ENCODE measurements at places on chromosomes 12 and 14. TPM values are rescaled to one million over a fixed set of nuclear protein-coding genes. Genes with fewer than 3 reads are reported as not detected.

The PIANP gene
- 1.1 TPM for total RNA-seq

- no peak for DNase-seq
These were observed 48.9 kb upstream of the FOS start for GRCh38 chr14:75229661-75230139.

DNA sequence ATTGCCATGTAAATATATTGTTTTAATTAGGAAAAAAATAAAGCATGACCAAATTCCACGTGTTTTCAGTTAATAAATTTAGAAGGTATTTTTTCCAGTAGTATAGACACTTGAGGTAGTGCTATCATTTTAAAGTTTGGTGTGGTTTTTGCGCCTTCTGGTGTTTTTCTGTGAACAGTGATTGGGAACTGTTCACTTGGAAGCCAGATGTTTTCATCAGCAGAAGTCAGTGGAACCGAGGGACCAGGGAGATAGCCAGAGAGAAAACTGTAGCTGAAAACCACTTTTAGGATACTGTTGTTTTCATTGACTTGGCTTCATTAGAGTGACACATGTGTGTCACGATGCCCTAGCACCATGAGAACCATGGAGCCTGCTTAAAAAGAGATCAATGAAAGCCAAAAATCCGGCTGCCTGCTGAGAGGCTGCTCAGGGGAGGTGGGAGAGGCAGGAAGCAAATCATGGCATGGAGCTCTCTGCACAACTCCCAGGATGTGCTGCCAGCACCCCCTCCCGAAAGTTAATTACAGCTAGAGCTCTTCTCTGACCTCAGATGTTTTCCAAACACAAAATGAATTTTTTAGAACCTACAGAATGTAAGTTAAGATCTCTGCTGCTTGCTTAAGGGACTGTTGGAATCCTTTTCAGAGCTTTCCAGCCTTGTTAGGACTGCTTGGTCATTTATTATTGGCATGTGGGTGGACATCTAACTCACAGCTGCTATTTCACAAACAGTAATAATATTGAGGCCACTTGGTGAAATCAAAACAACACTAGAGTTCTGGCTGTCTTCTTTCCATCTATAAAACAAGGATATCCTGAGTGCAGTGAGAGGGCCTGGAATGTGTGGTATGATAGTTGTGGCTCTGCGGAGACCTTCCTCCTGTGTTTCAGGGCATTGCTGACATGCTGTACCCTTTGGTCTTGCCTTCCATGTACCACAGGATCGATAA lies 192.3 kb downstream of the ANO4 start:
- DNase-seq: no peak

- no peak for DNase-seq
These were observed 78.1 kb upstream of the GRIN2B start for GRCh38 chr12:14059548-14059947.

DNA sequence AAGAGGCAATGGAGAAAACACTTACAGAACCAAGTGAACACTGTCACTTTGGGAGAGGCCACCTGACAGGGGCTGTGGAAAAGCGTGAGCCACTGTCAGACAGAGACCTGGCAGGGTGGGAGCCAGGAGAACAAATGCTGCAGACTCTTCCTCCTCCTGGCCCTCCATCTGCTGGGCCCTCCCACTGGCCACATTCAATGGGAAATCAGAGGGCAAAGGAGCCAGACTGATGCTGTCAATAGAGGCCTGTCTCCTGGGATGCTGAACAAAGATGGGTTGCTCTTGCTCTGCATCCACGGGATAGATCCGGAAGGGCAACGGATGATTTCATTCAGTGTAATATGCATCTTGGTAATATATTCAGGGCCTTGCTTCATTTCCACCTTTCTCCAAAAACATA lies 44.9 kb upstream of the BCAT1 start:
- DNase-seq: no peak
